Daoy (cell line): ENCODE measurements at places on chromosomes 3 and 15. TPM values are rescaled to one million over a fixed set of nuclear protein-coding genes. Genes with fewer than 3 reads are reported as not detected.
A peak's percentile ranks its signal among the peaks of the same experiment; 100 is the strongest.

Gene SAMMSON
- total RNA-seq, result not detected in 2 replicates

Gene RBMS3
- total RNA-seq, result 11.0 and 23.2 TPM in 2 replicates

GRCh38 chr3:160185751-160186150 lies 39.5 kb upstream of the C3orf80 start:
- DNase-seq, result no peak

Gene PLCL2
- 2.7 and 6.7 TPM in 2 replicates for total RNA-seq

Gene MAP1A
- total RNA-seq, result 2.7 and 3.2 TPM in 2 replicates

Gene CCDC174
- total RNA-seq, result 10.1 and 21.3 TPM in 2 replicates

Gene SH3GL3
- 0.21 and 1.4 TPM in 2 replicates for total RNA-seq

Gene FBLN2
- 8.8 and 17.9 TPM in 2 replicates for total RNA-seq

- DNase-seq, result peak; percentile 9
Observed at GRCh38 chr3:146803745-146804144, 198.6 kb upstream of the PLSCR5 start.

Gene ZNF662
- 0.30 and 0.80 TPM in 2 replicates for total RNA-seq

Gene PRR20G
- total RNA-seq, result not detected in 2 replicates

- no peak for DNase-seq
Observed at GRCh38 chr3:31165399-31165860, 271.0 kb upstream of the GADL1 start.
